Endothelial cell of umbilical vein (primary cell): ENCODE measurements at places on chromosomes 2 and 18. TPM values are rescaled to one million over a fixed set of nuclear protein-coding genes. Genes with fewer than 3 reads are reported as not detected.

- DNase-seq = no peak
Measured at GRCh38 chr2:128273469-128274081, 45.1 kb downstream of the HS6ST1 start.

GRCh38 chr2:103167599-103167998 is 405.8 kb downstream of the TMEM182 start:
- DNase-seq = no peak

DNA sequence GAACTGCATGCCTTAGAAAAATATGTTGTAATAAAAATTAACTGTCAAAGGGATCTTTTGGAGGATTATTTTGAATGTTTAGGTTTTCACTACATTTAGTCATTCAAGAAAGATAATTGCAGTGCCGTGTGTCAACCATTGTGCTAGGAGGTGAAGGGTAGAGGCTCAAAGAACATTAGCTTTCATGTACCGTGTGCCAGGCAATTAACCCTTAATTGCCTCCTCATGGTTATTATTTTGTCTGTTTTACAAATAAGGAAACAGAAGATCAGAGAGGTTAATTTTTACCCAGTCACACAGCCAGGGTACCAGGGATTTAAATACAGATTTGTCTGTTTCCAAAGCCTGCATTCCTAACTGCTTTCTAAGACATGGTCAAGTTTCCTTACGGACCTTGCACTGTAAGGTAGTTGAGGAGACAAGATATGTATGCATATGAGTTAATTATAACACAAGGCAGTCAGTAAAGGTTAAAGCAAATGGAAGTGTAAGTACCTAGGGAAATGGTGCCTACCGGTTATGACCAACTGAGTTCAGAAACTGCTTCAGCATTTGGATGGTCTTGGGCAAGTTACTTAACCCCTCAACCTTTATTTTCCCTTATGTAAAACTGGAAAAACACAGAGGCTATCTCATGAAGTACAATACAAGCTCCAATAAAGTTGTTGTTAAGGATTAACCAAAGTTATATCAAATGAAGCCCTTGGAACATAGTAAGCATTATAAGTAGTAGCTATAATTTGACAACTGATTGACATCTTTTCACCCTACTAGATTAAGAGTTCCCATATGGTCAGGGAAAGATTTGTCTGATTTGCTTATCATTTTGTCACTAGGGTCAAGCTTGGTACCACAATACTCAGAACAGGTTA is 434.9 kb downstream of the MBD2 start:
- no peak for DNase-seq

DNA sequence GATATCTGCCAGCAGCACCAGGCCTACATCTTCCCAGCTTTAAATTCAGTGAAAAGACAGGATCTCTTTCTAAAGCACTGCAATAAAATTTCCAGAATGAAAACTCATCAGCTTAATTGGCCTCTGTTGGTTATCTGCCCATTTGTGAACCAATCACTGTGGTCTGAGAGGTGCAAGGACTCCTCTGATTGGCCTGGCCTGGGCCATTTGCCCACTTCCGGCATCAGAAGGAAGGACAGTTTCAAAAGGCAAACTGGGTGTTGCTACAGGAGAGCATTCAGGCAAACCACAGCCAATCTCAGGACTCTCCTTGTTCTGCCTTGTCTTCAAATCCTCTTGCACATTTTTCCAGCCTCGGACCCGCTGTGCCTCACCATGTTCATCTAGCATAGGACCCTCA is 163.9 kb upstream of the CCDC150 start:
- DNase-seq = no peak

SGPP2 gene
- total RNA-seq = not detected in 2 replicates

PROC gene
- not detected in 2 replicates for total RNA-seq
